Stimulated activated naive B cell treated with anti-CD40 and anti-IgM and Interleukin-4, amounts not matched to agents 10 μg/mL and 1 μg/mL and 100 μg/mL, for 72 hours (primary cell): ENCODE measurements at places on chromosomes 3 and 15.

DNA sequence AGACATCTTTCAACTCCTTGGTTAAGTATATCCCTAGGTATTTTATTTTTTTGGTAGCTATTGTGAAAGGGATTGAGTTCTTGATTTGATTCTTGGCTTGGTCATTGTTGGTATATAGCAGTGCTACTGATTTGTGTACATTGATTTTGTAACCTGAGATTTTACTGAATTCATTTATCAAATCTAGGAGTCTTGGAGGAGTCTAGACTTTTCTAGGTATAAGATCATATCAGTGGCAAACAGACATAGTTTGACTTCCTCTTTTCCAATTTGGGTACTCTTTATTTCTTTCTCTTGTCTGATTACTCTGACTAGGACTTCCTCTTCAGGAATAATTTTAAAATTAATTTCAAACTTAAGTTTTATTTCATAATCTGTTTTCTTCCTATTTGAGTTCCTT, 125.2 kb downstream of the OCA2 start:
- no peaks in the 10 kb centered on the region for H3K27me3 ChIP-seq
- no peaks in the 10 kb centered on the region for H3K36me3 ChIP-seq
- DNase-seq, result no peak

- peaks cover 10% of the 10 kb centered on the region for H3K27me3 ChIP-seq
- no peaks in the 10 kb centered on the region for H3K36me3 ChIP-seq
- DNase-seq, result no peak
- H3K4me1 ChIP-seq, result no peaks in the 10 kb centered on the region
- H3K4me3 ChIP-seq, result no peak overlapping the region
These were observed 2.3 kb upstream of the MYL3 start for GRCh38 chr3:46865546-46865945.

- no peak for DNase-seq
- peaks cover 28% of the 10 kb centered on the region for H3K4me1 ChIP-seq
- H3K27ac ChIP-seq, result peak overlapping the region; percentile 42
- H3K4me3 ChIP-seq, result no peak overlapping the region
- no peaks in the 10 kb centered on the region for H3K36me3 ChIP-seq
- peaks cover 4% of the 10 kb centered on the region for H3K27me3 ChIP-seq
These were observed 10.1 kb downstream of the BCL2L10 start for GRCh38 chr15:52102463-52102862.

DNA sequence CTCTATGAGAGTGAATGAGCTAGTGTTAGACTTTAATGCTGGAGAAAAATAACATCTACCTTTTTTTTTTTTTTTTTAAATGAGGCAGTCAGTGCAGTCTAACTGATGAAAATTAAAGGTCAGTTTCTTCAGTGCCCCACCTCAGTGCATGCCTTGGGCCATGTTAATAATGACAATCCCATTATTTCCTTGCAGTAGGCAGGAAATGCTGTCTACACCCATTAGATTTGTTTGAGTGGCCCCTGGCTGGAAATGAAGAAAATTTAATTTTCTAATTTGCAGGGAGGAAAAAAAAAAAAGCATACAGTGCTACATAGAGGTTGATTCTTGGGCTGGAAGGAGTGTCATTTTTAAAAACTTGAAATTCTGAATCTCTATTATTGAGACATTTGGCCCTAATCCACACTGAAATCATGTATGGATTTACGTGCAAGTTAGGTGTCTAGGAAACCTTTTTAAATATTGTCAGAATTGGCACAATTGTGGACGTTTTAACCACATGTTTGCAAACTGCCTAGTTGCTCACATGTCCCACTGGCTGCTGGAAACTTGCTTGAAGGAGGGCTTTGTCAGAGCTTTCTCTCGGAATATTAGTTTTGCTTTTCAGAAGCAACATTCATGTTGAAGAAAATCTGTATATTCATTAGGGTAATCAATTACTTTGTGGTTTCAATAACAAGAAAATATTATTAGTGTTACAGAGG, 18.4 kb downstream of the FNDC3B start:
- H3K27ac ChIP-seq, result no peak overlapping the region
- no peak overlapping the region for H3K4me3 ChIP-seq
- no peak for DNase-seq
- H3K4me1 ChIP-seq, result peaks cover 7% of the 10 kb centered on the region
- peaks cover 6% of the 10 kb centered on the region for H3K36me3 ChIP-seq
- no peaks in the 10 kb centered on the region for H3K27me3 ChIP-seq

GRCh38 chr3:29011441-29011840, 269.4 kb upstream of the RBMS3 start:
- no peaks in the 10 kb centered on the region for H3K36me3 ChIP-seq
- no peak for DNase-seq
- no peak overlapping the region for H3K4me3 ChIP-seq
- no peaks in the 10 kb centered on the region for H3K27me3 ChIP-seq
- H3K27ac ChIP-seq, result no peak overlapping the region

- no peaks in the 10 kb centered on the region for H3K36me3 ChIP-seq
- DNase-seq, result no peak
- no peak overlapping the region for H3K4me3 ChIP-seq
- no peaks in the 10 kb centered on the region for H3K27me3 ChIP-seq
- H3K27ac ChIP-seq, result no peak overlapping the region
These were observed 17.4 kb upstream of the ST3GAL6 start for GRCh38 chr3:98745718-98746117.

DNA sequence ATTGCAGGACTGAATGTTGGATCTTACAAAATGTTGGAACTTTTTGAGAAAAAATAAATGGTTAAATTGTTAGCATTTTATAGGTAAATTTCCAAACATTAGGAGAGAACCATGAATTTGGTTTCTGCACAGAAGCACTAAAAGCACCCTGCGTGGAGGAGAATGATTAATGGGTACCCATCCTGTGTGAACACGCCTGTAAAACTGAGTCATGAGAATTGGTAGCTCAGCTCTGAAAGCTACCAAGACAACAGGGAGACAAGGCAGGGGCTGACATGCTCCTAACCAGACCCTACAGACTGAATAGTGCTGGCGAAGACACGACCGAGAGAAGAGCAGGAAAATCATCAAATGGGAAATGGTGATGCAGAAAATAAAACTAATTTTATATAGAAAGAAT, 32.4 kb upstream of the MTMR10 start:
- no peaks in the 10 kb centered on the region for H3K36me3 ChIP-seq
- no peak overlapping the region for H3K4me3 ChIP-seq
- H3K4me1 ChIP-seq, result peaks cover 44% of the 10 kb centered on the region
- no peak for DNase-seq
- no peaks in the 10 kb centered on the region for H3K27me3 ChIP-seq

DNA sequence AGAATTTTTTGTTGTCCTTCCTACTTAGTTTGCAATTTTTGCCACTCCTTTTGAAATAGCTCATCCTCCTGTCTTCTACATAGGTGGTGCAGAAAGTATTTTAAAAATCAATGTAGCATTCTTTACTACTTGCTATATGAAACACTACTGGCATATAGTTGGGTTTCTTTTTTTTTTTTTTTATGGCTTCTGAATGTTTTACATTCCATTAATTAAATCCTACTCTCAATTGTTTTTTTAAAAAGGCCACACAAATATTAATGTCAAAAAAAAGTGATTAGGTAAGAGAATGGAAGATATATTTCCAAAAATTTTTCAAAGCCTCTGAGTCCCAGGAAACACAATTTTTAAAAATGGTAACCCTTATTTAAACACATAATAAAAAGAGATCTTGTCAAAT, 262.6 kb downstream of the MAGI1 start:
- no peak overlapping the region for H3K27ac ChIP-seq

GRCh38 chr3:143427631-143428030, 308.1 kb downstream of the CHST2 start:
- H3K36me3 ChIP-seq, result no peaks in the 10 kb centered on the region
- H3K4me3 ChIP-seq, result no peak overlapping the region
- DNase-seq, result no peak

- DNase-seq, result peak; percentile 54
- peaks cover 67% of the 10 kb centered on the region for H3K4me1 ChIP-seq
- peak overlapping the region; percentile 46 for H3K4me3 ChIP-seq
These were observed 9.9 kb downstream of the ITPR1 start for GRCh38 chr3:4503050-4503449.
